ENCODE measurements at places on chromosomes 1 and 21. TPM values are rescaled to one million over a fixed set of nuclear protein-coding genes. Genes with fewer than 3 reads are reported as not detected.
A peak's percentile ranks its signal among the peaks of the same experiment; 100 is the strongest.

DNA sequence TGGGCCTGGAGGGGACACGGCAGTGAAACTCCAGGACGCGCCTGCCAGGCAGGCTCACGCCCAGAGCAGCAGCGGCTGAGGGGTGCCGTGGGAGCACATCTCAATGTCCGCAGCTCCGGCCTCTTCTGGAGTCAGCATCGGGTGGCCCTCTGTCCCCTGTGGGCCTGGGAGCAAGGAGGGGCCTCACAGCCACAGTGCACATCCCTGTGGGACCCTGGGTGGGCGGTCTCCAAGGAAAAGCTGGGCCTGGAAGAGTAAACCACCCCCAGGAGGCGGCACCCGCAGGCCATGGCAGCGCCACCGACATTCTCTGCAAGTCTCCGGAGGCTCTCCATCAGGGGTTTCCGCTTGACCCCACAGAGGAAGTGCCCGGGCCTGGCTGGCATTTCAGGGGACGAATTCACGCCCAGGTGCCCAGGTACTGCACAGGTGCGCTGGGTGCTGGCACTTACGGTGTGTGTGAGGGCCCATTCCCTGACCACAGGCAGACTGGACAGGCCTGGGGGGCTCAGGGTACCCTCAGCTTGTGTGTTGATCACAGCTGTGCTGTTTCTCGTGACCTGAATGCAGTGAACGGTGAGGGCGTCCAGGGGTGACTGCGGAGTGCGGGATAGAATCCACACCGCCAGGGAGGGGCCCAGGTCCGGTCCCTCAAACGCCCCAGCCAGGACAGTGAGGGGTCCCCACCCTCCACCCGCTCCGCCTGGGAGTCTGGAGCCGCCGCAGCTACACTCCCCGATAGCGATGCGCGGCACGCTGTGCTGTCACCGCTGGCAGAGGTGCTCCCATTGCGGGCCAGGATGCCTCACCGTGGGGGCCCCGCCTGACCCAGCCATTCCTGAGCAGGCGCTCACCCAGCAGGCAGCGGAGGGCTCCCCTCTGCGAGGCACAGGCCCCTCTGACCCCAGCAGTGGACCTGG is 16.6 kb upstream of the RNF223 start:
- no peaks in the 10 kb centered on the region for H3K4me1 ChIP-seq
- no peaks in the 10 kb centered on the region for H3K27me3 ChIP-seq
- no peak overlapping the region for H3K27ac ChIP-seq
- H3K36me3 ChIP-seq, result no peaks in the 10 kb centered on the region
- DNase-seq, result no peak

- peak overlapping the region; percentile 66 for H3K27ac ChIP-seq
- H3K4me3 ChIP-seq, result no peak overlapping the region
- DNase-seq, result no peak
- H3K27me3 ChIP-seq, result no peaks in the 10 kb centered on the region
- no peaks in the 10 kb centered on the region for H3K4me1 ChIP-seq
Measured at GRCh38 chr21:34313116-34313515, 50.7 kb upstream of the KCNE2 start.

DNA sequence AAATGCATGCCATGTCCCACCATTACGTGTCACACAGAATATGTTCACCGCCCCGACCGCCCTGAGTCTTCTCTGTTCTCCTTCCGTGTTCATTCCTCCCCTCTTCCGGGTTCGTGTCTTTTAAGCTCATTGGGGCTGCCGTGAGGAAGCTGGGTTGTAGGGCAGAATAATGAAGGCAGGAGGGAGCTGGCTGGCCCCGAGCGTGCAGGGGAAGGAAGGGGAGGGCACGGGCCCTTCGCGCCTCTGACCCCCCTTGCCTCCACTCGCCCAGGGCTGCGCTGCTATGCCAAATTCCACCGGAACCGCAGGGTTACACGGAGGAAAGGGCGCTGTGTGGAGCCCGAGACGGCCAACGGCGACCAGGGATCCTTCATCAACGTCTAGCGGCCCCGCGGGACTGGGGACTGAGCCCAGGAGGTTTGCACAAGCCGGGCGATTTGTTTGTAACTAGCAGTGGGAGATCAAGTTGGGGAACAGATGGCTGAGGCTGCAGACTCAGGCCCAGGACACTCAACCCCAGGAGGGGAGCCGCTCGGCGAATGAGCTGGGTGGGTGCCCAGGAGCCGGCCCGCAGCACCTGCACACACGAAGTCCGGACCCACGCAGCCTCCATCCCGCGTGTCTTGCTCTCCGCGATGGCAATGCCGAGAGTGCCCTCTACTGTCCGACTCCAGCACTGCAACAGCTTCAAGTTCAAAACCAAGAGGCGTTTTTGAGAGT is 16.5 kb upstream of the AGTRAP start:
- peak; percentile 95 for DNase-seq
- H3K36me3 ChIP-seq, result no peaks in the 10 kb centered on the region
- peaks cover 13% of the 10 kb centered on the region for H3K4me1 ChIP-seq
- H3K27ac ChIP-seq, result peak overlapping the region; percentile 69
- no peaks in the 10 kb centered on the region for H3K27me3 ChIP-seq

DNA sequence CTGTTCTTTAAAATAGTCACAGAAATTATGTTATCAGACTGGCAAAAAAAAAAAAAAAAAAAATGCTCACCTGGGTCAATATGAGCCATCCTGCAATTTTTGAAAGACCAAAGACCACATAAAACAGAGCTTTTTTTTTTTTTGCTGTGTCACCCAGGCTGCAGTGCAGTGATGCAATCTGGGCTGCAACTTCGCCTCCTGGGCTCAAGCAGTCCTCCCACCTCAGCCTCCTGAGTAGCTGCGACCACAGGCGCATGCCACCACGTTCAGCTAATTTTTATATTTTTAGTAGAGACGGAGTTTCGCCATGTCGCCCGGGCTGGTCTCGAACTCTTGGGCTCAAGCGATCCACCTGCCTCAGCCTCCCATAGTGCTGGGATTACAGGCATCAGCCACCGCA is 62.8 kb downstream of the RGS13 start:
- no peaks in the 10 kb centered on the region for H3K36me3 ChIP-seq
- no peak for DNase-seq
- no peak overlapping the region for H3K4me3 ChIP-seq
- no peaks in the 10 kb centered on the region for H3K4me1 ChIP-seq
- no peaks in the 10 kb centered on the region for H3K27me3 ChIP-seq

GRCh38 chr1:227152525-227152924 is 165.8 kb downstream of the CDC42BPA start:
- H3K27me3 ChIP-seq, result no peaks in the 10 kb centered on the region
- no peak overlapping the region for H3K4me3 ChIP-seq
- no peaks in the 10 kb centered on the region for H3K36me3 ChIP-seq
- H3K27ac ChIP-seq, result no peak overlapping the region
- H3K4me1 ChIP-seq, result no peaks in the 10 kb centered on the region

GRCh38 chr1:162966613-162967012 is 102.5 kb upstream of the RGS4 start:
- no peaks in the 10 kb centered on the region for H3K4me1 ChIP-seq
- DNase-seq, result no peak
- no peaks in the 10 kb centered on the region for H3K36me3 ChIP-seq

GRCh38 chr1:192707978-192708547 is 72.1 kb downstream of the RGS13 start:
- no peaks in the 10 kb centered on the region for H3K4me1 ChIP-seq
- H3K4me3 ChIP-seq, result no peak overlapping the region
- no peak for DNase-seq
- H3K27me3 ChIP-seq, result no peaks in the 10 kb centered on the region
- H3K27ac ChIP-seq, result no peak overlapping the region

GRCh38 chr1:12546771-12547585 is 71.0 kb downstream of the DHRS3 start:
- H3K4me1 ChIP-seq, result peaks cover 38% of the 10 kb centered on the region
- H3K4me3 ChIP-seq, result no peak overlapping the region
- H3K27ac ChIP-seq, result peak overlapping the region; percentile 44
- DNase-seq, result peak; percentile 69

DNA sequence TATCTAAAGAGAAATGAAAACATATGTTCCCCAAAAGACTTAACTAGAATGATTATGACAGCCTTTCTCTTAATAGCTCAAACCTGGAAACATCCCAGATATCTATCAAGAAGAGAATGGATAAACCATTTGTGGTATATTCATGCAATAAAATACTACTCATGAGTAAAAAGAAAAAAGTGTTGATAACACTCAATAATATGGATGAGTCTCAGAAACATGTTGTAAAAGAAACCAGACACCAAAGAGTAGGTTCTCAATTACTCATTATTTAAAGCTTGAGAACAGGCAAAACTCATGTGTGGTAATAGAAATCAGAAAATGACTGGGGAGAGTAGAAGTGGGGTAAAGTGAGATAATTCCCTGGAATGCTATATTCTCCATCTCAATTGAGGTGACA is 154.1 kb downstream of the PHTF1 start:
- no peaks in the 10 kb centered on the region for H3K27me3 ChIP-seq
- no peak overlapping the region for H3K27ac ChIP-seq
- H3K4me1 ChIP-seq, result no peaks in the 10 kb centered on the region
- peaks cover 2% of the 10 kb centered on the region for H3K36me3 ChIP-seq
- no peak for DNase-seq

GRCh38 chr1:230710543-230710904 is 3.4 kb downstream of the AGT start:
- no peaks in the 10 kb centered on the region for H3K36me3 ChIP-seq
- no peak overlapping the region for H3K4me3 ChIP-seq
- H3K27ac ChIP-seq, result no peak overlapping the region
- no peak for DNase-seq
- H3K4me1 ChIP-seq, result peaks cover 11% of the 10 kb centered on the region

DNA sequence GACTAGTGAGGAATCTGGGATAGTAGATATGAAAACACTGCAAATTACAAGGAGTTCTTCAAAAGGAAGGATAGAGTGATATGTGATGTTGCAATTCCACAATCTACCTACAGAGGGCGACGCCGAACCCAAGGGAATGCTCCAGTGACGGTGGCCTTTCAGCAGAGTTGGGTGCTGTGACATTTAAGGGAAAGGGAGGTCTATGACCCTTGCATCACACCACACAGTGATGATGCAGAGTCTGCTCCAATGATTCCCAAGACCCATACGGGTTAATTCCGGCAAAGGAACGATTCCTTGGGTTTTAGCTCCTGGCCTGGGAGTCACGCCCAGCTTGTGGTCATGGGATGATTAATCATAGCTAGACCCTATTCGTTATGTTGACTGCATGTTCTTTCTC is 123.0 kb upstream of the IGSF21 start:
- no peaks in the 10 kb centered on the region for H3K27me3 ChIP-seq
- no peaks in the 10 kb centered on the region for H3K36me3 ChIP-seq
- peak; percentile 25 for DNase-seq
- no peak overlapping the region for H3K4me3 ChIP-seq

- no peak overlapping the region for H3K4me3 ChIP-seq
- no peak overlapping the region for H3K27ac ChIP-seq
- no peak for DNase-seq
- no peaks in the 10 kb centered on the region for H3K27me3 ChIP-seq
- H3K36me3 ChIP-seq, result no peaks in the 10 kb centered on the region
- H3K4me1 ChIP-seq, result no peaks in the 10 kb centered on the region
Measured at GRCh38 chr1:215198021-215198420, 115.5 kb downstream of the KCNK2 start.

DNA sequence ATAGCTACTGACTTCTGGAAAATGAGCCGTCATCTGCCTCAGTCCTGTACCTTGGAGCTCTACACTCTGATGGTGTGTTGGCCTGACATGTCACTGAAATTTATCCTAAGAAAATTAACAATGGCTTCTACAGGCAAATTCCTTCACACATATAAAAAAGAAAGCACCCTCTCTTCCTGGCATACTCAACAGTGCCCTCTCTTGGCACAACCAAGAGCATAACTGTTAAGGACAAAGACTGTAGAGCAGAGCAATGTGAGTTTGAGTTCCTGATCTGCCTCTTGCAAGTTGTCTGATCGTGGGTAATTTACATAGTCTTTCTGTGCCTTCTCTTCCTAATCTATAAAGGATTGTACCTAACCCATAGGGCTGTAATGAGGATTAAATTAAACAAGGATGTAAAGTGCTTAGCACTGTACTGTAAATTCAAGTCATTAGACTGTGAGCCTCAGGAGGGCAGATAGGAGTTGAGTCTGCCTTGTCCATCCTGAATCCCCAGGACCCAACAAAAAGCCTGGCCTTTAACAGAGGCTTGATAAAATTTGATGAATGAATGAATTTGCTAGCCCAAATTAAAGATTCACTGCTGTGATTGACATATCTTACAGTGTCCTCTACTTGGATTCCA is 83.5 kb downstream of the SYF2 start:
- H3K36me3 ChIP-seq, result no peaks in the 10 kb centered on the region
- H3K27me3 ChIP-seq, result peaks cover 11% of the 10 kb centered on the region
- peaks cover 7% of the 10 kb centered on the region for H3K4me1 ChIP-seq

DNA sequence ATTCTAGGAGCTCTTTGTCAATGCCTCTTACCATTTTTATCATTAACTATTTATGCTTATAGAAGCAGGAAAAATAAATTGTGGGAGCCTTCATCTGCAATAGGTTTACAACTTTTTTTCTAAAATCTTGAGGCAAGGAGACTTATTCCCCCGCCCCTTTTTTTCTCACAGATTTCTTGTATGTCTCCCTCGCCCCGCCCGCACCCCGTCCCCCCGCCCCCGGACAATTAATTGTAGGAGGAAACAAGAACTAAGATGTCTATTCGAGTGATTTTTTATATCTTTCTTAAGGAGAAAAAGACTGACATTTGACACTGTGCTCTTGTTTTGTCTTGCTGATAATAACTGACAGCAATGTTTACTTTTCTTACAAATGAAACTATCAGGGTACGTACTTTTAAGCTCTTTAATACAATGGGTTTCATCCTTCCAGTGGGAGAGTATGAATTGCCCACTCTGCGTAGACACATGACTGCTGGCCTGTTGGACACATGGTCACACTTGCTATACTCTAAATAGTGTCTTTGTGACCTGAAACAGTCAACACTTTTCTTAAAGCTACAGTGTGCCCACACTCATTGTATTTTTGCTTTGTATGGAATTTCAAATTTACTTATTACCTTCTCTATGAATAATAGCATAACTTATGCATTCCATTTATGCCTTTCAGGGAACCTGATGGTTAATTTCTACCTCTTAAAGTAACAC is 1.5 kb upstream of the IVNS1ABP start:
- H3K36me3 ChIP-seq, result no peaks in the 10 kb centered on the region
- peak overlapping the region; percentile 96 for H3K27ac ChIP-seq
- H3K4me3 ChIP-seq, result peak overlapping the region; percentile 84
- no peak for DNase-seq

DNA sequence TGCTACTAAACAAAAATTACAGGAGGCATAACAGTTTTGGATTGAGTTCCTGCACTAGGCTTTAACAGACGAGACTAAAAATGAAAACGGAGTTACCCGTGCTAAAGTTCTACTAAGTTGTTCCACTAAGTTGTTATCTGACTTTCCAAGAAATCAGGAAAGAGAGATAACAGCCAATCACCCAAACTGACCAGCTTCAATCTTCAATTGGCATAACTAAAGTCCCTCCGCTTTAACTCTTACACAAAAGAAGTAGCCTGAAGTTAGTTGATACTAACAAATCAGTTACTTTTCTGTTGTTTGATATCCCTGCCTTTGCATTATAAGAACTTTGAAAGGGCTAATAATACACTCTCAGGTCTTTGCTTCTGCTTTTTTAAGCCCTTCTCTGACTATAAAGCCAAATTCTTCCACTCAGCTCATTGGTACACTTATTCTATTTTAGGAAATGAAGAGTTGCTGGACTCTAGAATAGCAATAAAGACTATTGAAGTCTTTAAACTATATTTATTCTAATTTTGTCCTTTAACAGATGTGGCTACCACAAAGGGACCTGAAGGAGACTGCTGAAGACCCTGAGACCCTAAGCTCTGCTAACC is 61.3 kb downstream of the TESK2 start:
- DNase-seq, result no peak
- no peak overlapping the region for H3K27ac ChIP-seq
- H3K27me3 ChIP-seq, result no peaks in the 10 kb centered on the region
- no peaks in the 10 kb centered on the region for H3K4me1 ChIP-seq
- H3K36me3 ChIP-seq, result no peaks in the 10 kb centered on the region

FHAD1 gene
- 0.63 TPM for total RNA-seq

TNNT2 gene
- total RNA-seq, result 82.7 TPM

CLDN17 gene
- not detected for total RNA-seq

HMGB4 gene
- not detected for total RNA-seq

SH2D1B gene
- not detected for total RNA-seq

OR6N1 gene
- total RNA-seq, result not detected

Data from tibial nerve (tissue), 4 donors.